NCI-H2171 (cell line): ENCODE measurements at places on chromosomes 4 and X.
A peak's percentile ranks its signal among the peaks of the same experiment; 100 is the strongest.

DNA sequence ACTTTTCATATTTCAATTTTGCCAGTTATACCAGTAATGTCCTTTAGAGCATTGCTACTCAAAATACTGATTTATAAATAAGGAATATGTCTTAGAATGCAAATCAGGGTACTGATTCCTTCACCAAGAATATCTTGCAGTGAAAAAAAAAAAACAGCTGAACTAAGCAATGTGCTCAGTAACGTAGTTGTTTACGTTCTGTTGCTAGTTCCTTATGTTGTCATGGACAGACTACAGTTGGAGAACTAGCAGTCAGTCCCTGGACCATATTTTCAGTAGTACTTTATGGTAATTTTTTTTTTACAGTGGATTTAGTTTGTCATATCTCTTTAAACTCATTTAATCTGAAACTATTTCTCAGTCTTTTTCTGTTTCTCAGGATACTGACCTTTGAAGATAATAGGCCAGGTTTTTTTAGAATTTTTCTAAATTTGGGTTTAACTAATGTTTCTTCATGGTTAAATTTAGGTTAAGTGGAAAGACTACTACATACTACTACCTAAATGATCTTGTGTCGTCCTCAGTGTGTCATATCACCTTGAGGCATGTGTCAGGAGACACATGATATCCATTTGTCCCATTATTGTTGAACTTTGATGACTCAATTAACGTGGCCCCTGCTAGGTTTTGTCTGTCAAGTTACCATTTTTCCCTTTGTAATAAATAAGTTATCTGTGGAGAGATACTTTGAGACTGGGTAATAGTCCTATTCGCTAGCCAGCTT is 21.0 kb downstream of the SMARCAD1 start:
- no peak for DNase-seq

GRCh38 chr4:76582074-76582816 is 147.2 kb downstream of the SHROOM3 start:
- no peak for DNase-seq

DNA sequence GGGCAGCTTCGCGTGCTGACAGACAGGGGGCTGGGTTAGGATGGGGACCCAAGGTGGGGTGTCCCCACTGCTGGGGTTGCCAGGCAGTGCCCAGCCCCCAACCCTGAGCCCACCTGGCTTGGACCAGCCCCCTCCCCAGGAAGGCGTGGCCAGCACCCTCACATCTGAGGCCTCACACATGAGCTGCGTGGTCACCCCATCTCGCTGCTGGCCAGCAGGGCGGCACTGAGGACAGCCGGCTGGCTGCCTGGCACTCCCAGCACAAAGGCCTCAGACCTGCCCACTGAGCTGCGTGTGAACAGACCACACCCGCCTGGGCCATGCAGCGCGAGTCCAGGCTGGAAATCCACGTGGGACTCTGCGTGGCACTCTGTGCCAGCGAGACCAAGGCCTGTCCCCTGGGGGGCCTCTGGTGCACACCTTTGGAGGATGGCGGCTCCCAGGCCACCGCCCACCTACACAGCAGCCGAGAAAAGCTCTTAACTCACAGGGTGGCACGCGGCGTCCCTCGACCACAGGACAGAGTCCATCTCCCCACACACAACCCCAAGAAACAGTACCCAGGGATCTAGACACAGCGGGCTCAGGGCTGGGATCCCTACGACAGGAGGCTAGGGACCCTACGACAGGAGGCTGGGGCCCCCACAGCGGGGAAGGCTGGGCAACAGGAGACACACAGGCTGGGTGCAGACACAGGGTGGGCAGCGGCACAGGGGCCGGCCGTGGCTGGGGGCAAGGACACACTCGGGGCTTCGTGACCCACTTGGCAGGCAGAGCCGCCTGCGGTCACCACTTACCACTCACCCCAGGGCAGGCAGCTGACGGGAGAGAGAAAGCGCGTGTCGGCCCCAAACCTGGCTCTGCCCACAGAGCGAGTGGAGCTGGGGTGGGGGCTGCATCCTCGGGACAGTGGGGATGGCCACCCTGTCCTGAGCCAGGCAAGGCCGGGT is 9.8 kb downstream of the DGKQ start:
- DNase-seq, result no peak

DNA sequence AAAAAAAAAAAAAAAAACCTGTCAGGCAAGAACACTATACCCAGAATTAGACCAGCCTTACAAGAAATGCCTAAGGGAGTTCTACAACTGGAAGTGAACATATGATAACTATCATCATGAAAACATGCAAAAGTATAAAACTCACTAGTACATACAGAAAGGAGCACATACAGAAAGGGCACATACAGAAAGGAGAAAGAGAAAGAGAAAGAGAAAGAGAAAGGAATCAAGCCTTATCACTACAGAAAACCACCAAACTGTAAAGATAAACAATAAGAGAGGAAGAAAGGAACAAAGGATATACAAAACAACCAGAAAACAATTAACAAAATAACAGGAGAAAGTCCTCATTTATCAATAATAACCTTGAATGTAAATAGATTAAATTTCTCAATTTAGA is 50.4 kb downstream of the PHKA1 start:
- DNase-seq, result no peak

GRCh38 chr4:186596850-186597390 is 41.6 kb upstream of the MTNR1A start:
- no peak for DNase-seq

GRCh38 chr4:79017481-79017880 is 78.2 kb upstream of the PAQR3 start:
- no peak for DNase-seq

GRCh38 chr4:151721466-151721865 is 39.3 kb downstream of the GATB start:
- DNase-seq, result peak; percentile 6

GRCh38 chr4:8303485-8304281 is 34.1 kb downstream of the HTRA3 start:
- no peak for DNase-seq

DNA sequence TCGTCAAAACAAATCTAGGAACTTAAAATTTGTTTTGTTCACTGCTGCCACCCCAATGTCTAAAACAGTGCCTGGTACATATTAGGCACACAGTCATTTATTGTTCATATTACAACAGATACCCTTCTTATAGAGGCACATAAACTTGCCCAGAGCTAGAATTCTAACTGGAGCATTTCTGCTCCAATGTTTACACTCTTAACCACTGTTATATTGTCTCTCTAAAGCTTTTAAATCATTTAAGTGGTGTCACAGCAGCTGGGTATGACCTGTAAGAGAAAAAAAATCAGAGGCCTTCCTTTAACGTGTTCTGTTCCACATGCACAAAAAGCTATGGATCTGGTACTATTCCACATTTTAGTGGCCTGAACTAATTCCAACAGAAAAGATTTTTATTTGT is 3.0 kb downstream of the UBE2D3 start:
- DNase-seq, result no peak

DNA sequence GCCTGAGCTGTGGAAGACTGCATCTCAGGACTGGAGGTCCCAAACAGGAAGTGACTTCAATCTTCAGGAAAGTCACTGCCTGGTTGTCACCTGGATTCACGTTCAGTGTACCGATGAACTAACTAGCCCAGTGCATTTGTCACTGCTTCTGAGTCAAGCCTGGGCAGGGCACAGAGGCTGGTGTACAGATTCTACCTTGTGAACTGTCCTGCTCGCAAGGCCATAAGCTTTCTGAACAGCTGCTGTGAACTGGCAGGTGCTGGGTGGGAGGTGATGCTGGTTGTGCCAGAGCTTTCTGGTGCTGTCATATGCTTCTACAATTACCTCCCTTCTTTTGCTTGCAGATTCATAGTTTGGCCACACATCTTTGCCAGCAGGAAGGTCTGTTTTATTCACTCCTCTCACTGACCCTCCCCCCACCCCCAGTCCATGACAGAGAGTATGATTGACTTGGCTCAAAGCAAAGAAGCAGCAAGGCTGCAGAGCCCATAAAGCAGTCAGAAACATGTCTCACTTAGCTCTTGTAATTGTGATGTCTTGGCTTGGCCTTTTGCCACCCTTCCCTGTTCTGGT is 40.5 kb downstream of the ZCCHC12 start:
- no peak for DNase-seq
